Esophagus muscularis mucosa (tissue), 4 donors: ENCODE measurements at places on chromosomes 3 and 15. TPM values are rescaled to one million over a fixed set of nuclear protein-coding genes. Genes with fewer than 3 reads are reported as not detected.

DNA sequence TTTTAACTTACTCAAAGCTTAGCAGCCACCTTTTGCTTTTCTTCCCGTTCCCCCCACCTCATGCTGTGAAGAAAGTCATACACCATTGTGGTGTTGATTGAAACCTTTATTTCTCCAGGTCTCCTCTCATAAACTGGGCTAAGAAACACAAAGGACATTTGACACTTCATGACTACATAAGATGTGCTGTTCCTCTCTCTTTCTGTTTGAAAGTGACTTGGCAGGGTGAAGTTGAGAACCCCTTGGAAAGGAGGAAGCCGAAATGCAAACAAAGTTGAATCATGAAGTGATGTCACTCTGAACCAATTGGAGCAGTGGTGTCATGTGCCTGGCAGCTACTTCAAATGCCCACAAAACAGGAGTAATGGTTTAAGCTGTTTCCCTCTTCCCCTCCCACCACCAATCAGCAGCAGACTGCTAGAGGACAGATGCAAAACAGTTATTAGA is 174.7 kb downstream of the IGF1R start:
- no peaks in the 10 kb centered on the region for H3K27me3 ChIP-seq
- H3K36me3 ChIP-seq: no peaks in the 10 kb centered on the region
- no peak overlapping the region for H3K27ac ChIP-seq
- DNase-seq: no peak
- peaks cover 29% of the 10 kb centered on the region for H3K4me1 ChIP-seq

DNA sequence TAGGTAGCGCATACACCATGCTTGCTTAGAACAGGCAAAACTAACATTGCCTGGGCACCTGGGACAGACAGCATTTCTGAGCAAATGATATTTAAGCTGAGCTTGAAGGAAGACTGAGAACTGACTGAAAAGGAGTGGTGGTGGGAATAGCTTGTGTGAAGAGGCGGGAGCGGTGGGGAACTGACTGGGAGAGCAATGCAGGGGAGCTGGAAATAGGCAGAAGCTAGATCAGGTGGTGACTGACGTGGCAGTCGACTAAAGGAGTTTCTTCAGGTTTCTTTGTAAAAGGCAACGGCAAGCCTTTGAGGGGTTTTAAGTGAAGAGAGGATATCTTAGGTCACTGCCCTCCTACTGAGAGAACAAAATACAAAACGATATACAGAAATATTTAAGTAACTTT is 61.8 kb downstream of the NEO1 start:
- no peak for DNase-seq
- H3K27ac ChIP-seq: no peak overlapping the region
- no peaks in the 10 kb centered on the region for H3K4me1 ChIP-seq
- H3K36me3 ChIP-seq: no peaks in the 10 kb centered on the region
- no peaks in the 10 kb centered on the region for H3K27me3 ChIP-seq
- H3K4me3 ChIP-seq: no peak overlapping the region

GRCh38 chr3:159765860-159766294 is 222.8 kb upstream of the IL12A start:
- DNase-seq: no peak
- peak overlapping the region; percentile 100 for H3K27ac ChIP-seq
- H3K36me3 ChIP-seq: peaks cover 9% of the 10 kb centered on the region
- peak overlapping the region; percentile 95 for H3K4me3 ChIP-seq
- H3K27me3 ChIP-seq: no peaks in the 10 kb centered on the region

Gene KIF7
- 14.6 TPM for total RNA-seq

Gene ARRDC4
- total RNA-seq: 135 TPM

Gene TMEM266
- not detected for total RNA-seq
